ENCODE measurements at places on chromosomes 16 and 17. TPM values are rescaled to one million over a fixed set of nuclear protein-coding genes. Genes with fewer than 3 reads are reported as not detected.

The CCL8 gene
- not detected for total RNA-seq

The SYT17 gene
- 13.3 TPM for total RNA-seq

- DNase-seq = peak; percentile 88
Measured at GRCh38 chr17:8120520-8121406, 2.4 kb upstream of the ALOXE3 start.

DNA sequence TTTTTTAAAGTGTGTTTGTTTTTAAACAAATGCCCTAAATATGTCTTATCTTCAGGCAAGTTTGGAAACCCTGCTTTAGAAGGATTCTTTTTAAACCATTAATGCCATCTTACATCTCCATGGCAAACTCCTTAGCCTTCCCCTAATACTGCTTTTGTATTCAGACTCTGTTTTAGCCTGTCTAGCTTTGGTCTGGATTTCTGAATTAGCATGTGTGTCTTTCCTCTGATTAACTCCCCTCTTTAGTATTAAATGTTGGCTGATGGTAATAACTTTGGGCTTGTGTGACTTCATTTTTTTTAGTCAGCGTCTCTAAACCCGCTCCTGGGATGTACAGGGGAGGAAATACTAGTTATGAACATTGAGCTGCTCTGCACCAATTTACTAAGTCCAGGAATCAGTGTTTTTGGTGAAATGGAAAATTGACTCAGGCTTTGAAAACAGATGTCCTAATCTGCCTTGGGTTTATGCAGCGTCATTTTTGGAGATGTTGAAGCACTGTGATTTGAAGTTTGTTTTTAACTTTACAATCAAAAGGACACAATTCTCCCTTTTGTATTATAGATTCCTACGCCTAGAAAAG, 22.2 kb downstream of the WIPF2 start:
- DNase-seq = no peak

All from upper lobe of left lung (tissue), 6 donors.